ENCODE measurements at places on chromosomes 5 and 9. TPM values are rescaled to one million over a fixed set of nuclear protein-coding genes. Genes with fewer than 3 reads are reported as not detected.

The OR1L1 gene
- polyA plus RNA-seq, result not detected

The ZNF883 gene
- 0.96 TPM for polyA plus RNA-seq

DNA sequence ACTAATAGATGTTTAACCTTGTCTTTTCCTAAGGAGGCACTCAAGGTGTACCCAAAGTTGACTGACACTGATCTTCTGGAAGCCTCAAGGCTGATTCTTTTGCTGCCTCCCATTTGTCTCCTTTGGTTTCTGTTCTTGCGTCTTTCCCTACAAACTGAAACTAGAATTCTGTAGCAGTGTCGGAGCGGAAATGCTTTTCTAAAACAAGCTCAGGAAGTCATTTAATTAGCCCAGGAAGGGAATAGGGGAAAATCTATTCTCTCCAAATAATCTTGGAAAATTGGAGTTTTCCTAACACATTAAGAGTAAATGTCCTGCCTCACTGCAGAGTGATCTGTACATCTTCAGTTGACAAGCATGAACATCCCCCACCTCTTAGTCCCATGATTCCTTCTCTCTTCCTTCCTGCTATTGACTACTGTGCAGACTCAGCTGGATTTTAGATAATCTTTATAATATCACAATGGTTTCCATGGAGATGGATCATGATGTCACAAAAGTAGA is 182.7 kb downstream of the NR3C1 start:
- peak overlapping the region; percentile 43 for H3K27ac ChIP-seq
- no peak overlapping the region for H3K4me3 ChIP-seq
- DNase-seq, result no peak

- no peaks in the 10 kb centered on the region for H3K4me1 ChIP-seq
- no peak overlapping the region for H3K4me3 ChIP-seq
- H3K36me3 ChIP-seq, result no peaks in the 10 kb centered on the region
- no peaks in the 10 kb centered on the region for H3K27me3 ChIP-seq
These were observed 89.9 kb upstream of the GNAQ start for GRCh38 chr9:78121488-78121887.

The ARID3C gene
- 0.06 TPM for polyA plus RNA-seq

DNA sequence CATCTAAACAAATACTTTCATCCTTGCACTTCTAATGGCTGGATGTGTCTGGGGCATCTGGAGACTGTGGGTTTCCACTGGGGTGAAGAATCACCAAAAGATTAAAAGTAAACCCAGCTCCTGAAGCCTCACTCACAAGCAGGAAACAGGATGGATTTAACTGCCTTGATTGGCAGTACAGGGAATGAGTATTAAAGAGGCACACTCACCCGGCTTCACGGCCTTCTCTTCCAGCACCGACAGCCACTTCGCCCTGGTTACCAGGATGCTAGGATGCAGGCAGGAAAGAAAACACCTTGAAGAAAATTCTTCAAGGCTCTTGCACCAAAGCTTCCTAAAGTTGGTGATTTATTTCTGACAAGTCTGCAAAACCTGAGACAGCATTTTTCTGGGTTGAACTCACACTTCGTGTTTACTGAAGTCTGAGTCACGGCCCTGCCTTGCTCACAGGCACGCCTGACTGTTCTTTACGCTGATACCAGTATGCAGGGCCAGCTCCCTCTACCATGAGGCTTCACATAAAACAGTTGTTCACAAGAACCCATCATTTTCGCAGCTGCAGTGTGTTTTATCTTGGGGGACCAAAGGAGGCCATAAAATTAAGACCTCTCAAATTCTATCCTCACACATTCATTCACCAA is 56.5 kb upstream of the ZNF354A start:
- H3K4me3 ChIP-seq, result no peak overlapping the region
- no peak for DNase-seq
- H3K4me1 ChIP-seq, result no peaks in the 10 kb centered on the region
- no peaks in the 10 kb centered on the region for H3K36me3 ChIP-seq
- H3K27me3 ChIP-seq, result no peaks in the 10 kb centered on the region

- peak within 1 kb of the TSS; percentile 56 for H3K27ac ChIP-seq
- H3K4me1 ChIP-seq, result peaks cover 16% of the 10 kb centered on the region
- peak within 1 kb of the TSS; percentile 56 for H3K4me3 ChIP-seq
These were observed at the start of gene BSPRY for GRCh38 chr9:113349445-113350094. Gene BSPRY, plus strand, starts transcription at chr9:113349541. Its CDS starts 39 bp downstream, at chr9:113349580.

The FLT4 gene
- 6.2 TPM for polyA plus RNA-seq

DNA sequence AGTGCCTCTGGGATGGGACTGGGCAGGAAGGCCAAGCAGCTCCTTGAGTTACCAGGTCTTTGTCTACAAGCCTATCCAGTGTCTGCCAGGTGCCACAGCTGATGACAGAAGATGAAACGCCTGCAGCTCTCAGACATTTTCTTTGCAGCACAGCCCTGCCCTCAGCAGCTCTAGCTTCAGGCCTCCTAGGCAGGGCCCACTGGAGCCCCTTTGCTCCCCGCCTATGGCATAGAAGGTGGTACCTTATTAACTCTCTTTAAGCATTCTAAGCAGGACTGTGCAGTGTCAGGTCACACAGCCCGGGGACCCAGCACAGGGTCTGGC is 1.3 kb upstream of the SKP1 start:
- H3K36me3 ChIP-seq, result peaks cover 4% of the 10 kb centered on the region
- no peaks in the 10 kb centered on the region for H3K4me1 ChIP-seq
- no peak overlapping the region for H3K4me3 ChIP-seq

DNA sequence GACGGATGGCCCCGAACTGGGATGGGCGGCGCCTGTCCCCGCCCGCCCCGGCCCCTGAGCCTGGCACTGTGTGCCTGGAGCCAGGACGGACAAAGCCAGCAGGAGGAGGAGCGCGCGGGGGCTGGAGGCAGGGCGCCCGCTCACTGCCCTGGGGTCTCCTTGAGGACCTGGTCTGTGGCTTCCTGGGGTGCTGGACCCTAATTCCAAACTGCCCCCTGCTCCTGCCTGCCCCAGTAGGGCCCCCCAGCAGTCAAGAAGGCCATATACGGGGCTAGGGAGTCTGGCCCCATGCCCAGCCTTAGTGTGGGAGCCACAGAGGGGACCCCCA is 29.2 kb upstream of the RXRA start:
- no peaks in the 10 kb centered on the region for H3K27me3 ChIP-seq
- no peak overlapping the region for H3K4me3 ChIP-seq
- H3K36me3 ChIP-seq, result no peaks in the 10 kb centered on the region
- no peak for DNase-seq
- no peak overlapping the region for H3K27ac ChIP-seq
- H3K4me1 ChIP-seq, result no peaks in the 10 kb centered on the region

GRCh38 chr5:176633598-176633997 is 3.1 kb downstream of the EIF4E1B start:
- H3K27me3 ChIP-seq, result peaks cover 23% of the 10 kb centered on the region
- H3K27ac ChIP-seq, result no peak overlapping the region
- no peak for DNase-seq
- H3K4me3 ChIP-seq, result no peak overlapping the region
- H3K4me1 ChIP-seq, result peaks cover 14% of the 10 kb centered on the region
- H3K36me3 ChIP-seq, result no peaks in the 10 kb centered on the region

DNA sequence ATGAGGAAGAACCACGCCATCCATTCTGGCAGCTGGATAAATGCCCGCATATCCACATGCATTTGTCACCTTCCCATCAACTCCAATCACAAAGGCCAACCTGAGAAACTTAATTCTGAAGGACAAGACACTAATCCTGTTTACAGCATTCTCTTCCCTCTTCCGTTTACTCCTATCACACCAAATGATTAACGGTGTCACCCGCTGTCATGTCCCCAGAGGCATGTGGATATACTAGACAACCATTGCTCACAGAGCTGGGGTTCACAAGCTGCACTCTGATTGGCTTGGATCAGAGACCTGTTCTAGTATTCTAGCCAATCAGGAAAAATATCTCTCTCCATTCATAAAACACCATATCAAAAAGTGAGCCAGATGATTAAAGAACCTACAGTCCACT is 3.6 kb downstream of the MACROH2A1 start:
- no peaks in the 10 kb centered on the region for H3K36me3 ChIP-seq
- H3K4me3 ChIP-seq, result no peak overlapping the region
- H3K4me1 ChIP-seq, result peaks cover 85% of the 10 kb centered on the region
- no peak for DNase-seq

The MUSK gene
- 1.2 TPM for polyA plus RNA-seq

GRCh38 chr5:33330426-33330825 is 110.3 kb upstream of the TARS1 start:
- no peaks in the 10 kb centered on the region for H3K36me3 ChIP-seq
- DNase-seq, result no peak
- no peaks in the 10 kb centered on the region for H3K27me3 ChIP-seq
- peaks cover 44% of the 10 kb centered on the region for H3K4me1 ChIP-seq

DNA sequence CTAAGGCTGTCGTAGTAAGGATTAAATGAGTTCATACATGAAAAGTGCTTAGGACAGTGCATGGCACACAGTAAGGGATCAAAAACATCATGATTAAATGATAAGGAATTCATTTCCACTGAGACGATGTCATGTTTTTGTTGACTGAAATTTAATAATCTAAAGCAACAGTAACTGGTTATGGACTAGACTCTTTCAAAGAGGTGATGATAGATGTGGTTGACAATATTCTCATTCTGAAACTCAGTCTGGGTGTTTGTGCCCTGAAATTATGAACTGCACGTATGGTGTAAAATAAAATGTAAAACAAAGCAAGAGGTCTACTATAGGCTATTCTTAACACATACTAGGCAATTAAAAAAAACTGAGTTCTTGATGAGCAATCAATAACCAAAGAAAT is 280.0 kb downstream of the DENND1A start:
- H3K27me3 ChIP-seq, result no peaks in the 10 kb centered on the region
- DNase-seq, result no peak
- H3K4me3 ChIP-seq, result no peak overlapping the region
- peaks cover 8% of the 10 kb centered on the region for H3K36me3 ChIP-seq
- H3K27ac ChIP-seq, result no peak overlapping the region
- no peaks in the 10 kb centered on the region for H3K4me1 ChIP-seq

DNA sequence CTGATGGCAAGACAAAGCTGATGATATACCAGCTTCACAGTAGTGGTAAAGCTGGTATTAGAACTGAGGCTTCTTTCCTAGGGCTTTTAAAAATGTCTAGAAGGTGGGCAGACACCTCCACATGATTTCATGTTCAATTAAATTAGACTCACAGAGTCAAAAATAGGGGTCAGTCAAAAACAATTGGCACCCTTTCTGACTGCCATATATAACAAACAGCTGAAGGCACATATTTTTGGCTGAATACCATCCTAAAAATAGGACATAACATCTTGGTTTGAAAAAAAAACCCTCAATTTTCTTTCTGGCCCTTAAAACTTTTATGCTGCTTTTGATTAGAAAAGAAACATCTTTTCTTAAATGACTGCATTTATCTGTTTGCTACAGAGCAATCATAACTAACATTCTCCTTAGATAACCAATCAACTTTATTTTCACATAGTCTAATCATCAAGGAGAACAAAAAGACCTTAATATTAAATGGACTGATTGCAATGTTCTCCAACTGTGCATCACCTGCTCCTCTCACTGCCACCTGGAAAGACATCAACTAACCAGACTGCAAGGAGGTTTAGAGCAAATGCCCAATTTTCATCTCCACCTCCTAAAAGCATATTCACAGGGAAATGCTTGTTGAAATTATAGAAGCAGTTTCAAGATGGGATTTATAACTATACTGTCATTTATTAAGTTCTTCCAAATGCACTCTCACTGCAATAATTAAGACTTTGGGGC is 3.2 kb downstream of the SGTB start:
- DNase-seq, result no peak
- H3K36me3 ChIP-seq, result no peaks in the 10 kb centered on the region
- H3K27ac ChIP-seq, result no peak overlapping the region
- no peaks in the 10 kb centered on the region for H3K27me3 ChIP-seq
- H3K4me1 ChIP-seq, result peaks cover 15% of the 10 kb centered on the region
- no peak overlapping the region for H3K4me3 ChIP-seq

The PCDHB11 gene
- polyA plus RNA-seq, result not detected

The SPATA31A3 gene
- not detected for polyA plus RNA-seq

All from sigmoid colon (tissue), 7 donors.